GM19239 (cell line): ENCODE measurements at places on chromosomes 6 and 20.

DNA sequence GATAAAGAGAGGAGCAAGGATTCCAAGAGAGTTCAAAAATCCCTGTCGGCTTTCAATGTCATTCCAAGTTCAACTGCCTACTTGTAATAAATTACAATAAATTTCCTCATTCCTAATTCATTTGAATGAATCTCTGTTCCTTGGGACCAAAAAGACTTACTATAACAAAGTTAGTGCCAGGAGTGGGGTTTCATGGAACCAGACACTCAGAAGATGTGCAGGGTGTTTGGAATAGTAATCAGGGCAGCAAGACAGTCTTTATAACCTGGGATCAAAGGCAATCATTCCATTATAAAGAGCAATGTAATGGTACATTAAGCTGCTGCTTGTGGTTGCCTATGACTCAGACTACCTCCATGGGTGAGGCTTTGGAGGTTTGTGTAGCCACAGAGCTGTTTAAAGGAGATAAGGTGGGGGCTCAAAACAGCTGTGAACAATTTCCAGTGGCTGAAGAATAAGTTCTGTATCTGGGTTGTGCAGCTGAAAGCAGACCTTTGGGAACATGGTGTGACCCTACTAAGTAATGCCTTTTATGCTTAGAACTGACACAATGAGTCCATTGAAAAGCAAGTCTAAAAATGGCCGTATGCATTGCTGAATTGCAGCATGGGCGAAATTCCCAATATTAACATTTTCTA is 159.9 kb downstream of the LINC00237 start:
- no peak for DNase-seq

GRCh38 chr20:38194971-38195504 is 30.0 kb upstream of the TGM2 start:
- no peak for DNase-seq

DNA sequence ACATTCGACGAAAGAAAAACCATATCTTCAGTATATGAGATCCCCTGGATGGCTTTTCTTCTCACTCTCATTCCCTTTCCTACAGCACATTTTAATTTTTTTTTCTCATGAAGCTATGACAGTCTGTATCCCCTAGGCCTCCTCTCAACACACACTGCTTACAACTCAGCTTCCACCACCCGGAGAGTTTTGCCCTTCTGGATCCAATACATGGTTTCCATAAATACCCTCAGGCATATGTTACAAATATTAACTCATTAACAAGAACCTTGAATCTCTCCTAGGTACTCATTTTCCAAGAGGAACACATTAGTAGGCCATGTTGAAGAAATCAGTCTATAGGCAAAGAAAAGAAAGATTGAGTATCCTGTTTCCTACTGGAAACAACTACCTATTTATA is 44.0 kb downstream of the PAK5 start:
- no peak for DNase-seq

DNA sequence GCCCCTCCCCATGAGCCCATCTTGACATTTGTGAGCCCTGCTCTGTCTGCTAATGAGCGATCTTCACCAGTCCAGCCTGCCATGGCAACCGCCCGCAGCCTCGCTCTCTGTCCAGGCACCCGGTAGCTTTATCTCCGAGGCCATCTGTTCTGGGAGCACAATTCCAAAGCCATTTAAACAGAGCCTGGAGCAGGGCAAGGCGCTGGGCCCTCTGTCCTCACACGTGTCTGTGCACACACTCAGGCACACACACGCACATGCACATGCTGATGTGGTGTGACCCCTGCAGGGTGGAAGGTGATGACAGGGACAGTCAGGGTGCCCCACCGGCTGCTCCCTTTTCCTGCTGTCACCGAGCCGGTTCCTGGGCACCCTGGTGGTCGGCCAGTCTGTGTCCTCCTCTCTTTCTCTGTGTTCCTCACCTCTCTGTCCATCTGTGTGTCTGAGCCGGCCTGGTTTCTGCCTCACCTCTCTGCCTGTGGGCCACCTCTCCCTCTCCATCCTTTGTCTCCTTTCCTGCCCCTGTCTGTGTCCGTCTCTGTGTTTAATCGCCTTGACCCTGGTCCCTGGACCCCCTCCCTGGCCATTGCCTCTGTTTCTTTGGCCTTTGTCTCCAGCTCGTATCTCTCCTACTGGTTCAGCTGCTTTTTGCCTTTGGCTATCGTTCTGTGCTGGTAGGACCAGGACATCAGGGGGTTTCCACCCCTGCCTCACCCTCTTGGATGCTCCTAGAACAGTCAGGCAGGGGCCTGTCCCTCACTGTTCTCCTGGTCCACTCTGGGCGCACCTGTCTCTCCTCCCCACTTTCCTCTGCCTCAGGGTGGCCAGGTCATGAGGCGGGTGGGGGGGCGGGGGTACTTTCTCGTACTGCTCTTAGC is 8.8 kb upstream of the MYT1 start:
- DNase-seq: no peak

- DNase-seq: peak; percentile 62
These were observed 48.5 kb downstream of the PYGB start for GRCh38 chr20:25296094-25297093.

GRCh38 chr6:7250812-7251211 is 62.2 kb downstream of the SSR1 start:
- DNase-seq: no peak

DNA sequence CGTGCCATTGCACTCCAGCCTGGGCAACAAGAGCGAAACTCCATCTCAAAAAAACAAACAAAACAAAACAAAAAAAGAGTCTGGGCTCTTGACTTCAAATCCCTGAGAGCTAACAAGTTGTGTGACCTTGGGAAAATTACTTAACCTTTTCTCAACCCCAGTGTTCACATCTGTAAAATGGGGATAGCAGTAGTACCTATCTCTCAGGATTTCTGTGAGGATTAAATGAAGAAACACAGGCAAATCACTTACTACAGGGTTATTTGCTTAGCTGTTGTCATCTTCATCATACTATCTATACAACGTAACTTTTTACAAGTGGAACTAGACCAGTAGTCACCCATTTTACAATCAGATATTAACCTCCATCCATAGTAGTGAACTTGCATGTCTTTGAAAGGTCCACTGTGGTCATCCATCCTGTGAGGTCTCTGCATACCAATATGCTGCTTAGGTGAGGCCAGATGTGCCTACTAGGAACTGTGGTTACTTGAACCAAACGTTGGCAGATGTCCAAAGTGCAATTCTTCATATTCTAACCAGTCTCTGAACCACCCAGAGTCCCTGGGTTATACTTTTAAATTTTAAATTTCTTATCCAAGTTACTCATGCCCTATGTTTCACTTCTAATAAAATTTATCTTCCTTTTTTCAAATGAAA is 128.9 kb upstream of the BEND3 start:
- DNase-seq: no peak

DNA sequence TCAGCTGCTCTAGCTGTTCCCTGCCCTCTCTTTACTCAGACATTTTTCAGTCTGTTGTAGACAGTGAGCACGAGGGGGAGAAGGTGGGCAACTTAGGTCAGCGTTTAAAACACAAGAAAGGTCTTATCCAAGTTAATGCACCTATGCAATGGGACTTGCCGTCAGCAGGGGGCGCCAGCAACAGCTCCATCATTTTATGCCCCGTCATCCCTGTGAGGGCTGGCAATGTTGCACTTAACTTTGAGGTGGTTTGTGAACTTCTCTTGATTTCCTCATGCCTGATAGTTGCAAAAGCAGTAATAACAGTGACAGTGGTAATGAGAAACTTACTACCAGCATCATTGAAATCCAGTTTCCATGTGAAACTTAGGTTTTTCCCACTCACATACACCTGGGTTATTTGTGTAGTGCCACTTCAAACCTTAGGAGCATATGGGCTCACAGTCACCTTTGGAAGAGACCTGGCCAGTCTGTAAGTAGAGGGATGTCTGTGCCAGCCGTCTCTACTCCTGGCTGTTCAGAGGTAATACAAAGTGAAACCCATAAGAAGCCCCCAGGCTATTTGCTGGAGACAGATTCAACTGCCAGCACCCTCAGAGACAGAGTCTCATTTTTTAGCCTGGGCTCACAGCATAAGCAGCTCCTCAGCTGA is 44.9 kb upstream of the ID1 start:
- DNase-seq: peak; percentile 40

GRCh38 chr20:19330731-19331130 is 118.3 kb downstream of the SLC24A3 start:
- DNase-seq: no peak

GRCh38 chr6:44341095-44341890 is 1.2 kb upstream of the SPATS1 start:
- DNase-seq: no peak

DNA sequence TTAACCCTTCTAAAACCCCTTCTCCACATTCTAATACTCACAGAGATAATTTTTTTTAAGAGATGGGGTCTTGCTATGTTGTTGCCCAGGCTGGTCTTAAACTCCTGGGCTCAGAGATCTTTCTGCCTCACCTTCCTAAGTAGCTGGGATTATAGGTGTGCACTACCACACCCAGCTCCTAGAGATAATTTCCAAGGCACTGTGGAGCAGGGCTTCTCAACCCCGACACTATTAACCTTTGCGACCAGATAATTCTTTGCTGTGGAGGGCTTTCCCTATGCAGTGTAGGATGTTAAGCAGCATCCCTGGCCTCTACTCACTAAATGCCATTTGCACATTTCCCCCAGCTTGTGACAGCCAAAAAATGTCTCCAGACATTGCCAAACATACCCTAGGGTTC is 8.8 kb upstream of the RREB1 start:
- DNase-seq: no peak

DNA sequence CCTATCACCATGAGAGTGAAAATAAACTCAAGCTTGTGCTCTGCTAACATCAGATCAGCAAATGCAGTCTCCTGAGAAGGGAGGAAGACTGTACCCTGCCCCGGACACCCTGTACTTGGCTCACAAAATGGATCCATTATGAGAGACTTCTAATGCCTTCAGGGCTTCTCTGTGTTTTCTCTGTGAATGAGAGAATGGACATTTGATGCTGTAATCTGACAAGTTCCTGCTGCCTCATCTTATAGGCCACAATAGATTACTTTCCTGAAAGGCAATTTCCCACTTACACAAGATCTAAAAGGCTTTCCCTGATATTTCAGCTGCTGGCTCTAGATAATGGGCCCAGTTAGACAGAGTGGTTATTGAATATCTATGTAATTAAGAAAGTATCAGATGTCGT is 117.2 kb downstream of the OTOR start:
- no peak for DNase-seq

GRCh38 chr6:168996356-168996625 is 257.4 kb downstream of the THBS2 start:
- DNase-seq: no peak

- no peak for DNase-seq
These were observed 2.1 kb upstream of the FAM83C start for GRCh38 chr20:35294293-35294685.

- no peak for DNase-seq
These were observed 3.0 kb upstream of the CDYL start for GRCh38 chr6:4773181-4773580.

- no peak for DNase-seq
These were observed 7.8 kb upstream of the PNISR start for GRCh38 chr6:99432877-99433276.

DNA sequence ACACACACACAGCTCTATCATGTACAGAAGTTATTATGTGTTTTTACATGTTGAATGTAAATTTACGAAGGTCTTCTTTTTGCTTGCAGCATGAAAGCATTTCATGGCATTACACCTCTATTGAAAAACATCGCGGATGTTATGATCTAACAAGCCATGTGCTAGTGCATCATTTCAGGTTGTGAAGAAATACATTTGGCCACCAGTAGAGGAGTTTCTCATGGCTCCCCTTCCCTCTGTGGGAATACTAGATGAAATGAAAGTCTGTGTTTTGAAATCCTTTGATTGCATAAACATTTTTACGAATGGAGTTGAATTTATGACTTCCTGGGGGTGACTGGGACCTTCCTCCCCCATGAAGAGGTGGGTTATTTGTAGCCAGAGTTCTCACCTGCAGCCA is 17.7 kb downstream of the MAS1 start:
- DNase-seq: no peak

- DNase-seq: no peak
These were observed 22.0 kb upstream of the FRMD1 start for GRCh38 chr6:168100803-168101589.

DNA sequence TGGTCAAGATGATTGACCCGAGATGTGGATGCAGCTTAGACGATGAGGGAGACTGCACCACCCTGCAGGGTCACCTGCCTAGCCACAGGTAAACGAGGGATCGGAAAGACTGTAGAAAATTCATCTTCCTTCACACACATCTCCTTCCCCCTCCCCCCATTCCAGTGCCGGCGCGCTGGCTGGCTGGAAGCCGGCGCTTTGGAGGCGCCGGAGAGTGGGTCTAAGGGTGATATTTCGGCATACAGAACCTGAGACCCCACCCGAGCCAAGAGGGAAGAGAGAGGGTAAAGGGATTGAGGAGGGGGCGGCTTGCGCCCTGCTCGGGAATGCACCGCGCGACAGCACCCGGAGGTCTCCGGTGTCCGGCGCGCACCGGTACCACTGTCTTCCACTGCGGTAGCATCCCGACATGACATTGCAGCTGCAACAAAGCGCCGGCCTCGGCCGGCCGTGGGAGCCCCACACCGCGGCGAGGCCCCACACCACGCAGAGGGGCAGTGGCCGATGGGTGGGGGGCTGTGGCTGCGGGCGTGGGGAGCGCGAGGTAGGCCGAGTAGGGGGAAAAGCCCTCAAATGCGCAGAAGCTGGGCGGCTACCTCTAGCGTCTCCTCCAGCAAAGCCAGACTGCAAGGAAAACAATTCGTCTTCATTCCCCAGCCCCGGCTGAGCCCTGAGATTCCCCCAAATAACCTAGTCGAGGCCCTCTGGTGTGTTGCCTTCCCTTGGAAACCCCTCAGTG is 984 bp downstream of the TNFRSF21 start:
- DNase-seq: no peak

- DNase-seq: no peak
These were observed 301.8 kb downstream of the BTBD9 start for GRCh38 chr6:38337819-38338465.

- no peak for DNase-seq
These were observed 186.1 kb downstream of the JARID2 start for GRCh38 chr6:15431762-15432483.

DNA sequence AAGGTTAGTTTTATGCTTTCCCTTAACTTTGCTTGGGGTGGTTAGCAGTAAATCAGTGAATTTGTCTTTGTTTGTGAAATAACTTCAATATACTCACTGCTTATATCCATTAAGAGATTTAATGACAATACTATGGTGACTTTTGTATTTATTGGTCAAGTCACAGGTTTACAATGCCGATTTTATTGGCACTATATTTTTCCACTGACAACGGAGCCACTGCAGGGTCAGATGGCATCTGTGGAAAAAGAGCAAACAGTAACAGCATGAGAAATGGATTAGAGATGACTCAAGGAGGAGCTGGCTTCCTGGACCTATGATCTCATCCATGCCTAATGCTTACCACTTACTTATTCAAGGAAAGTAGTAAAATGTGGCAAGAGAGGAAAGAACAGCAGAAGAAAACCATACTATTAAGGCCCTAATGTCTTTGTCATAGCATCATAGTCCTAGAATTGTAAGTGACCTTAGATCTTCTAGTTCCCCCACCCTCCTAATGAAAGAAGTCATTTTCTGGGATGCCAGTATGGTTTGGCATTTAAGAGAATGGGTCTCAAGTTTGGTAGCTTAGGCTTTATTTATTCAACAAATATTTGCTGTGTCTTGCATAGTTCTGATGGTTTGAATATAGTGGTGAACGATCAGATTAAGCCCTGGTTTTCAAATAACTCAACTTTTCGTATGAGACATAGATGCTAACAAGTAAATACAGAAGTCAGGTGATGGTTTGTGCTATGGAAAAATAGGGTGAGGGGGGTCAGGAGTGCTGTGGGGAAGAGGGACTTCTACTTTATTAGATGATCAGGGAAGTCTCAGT is 18.5 kb downstream of the RNF144B start:
- DNase-seq: no peak

- no peak for DNase-seq
These were observed 331.2 kb downstream of the QKI start for GRCh38 chr6:163745536-163746400.

GRCh38 chr6:42177514-42178364 is 4.6 kb downstream of the GUCA1A start:
- DNase-seq: no peak
